RPMI7951 (cell line): ENCODE measurements at places on chromosomes 2 and 18. TPM values are rescaled to one million over a fixed set of nuclear protein-coding genes. Genes with fewer than 3 reads are reported as not detected.

The HS1BP3 gene
- total RNA-seq: 13.9 and 15.9 TPM in 2 replicates

The G6PC2 gene
- not detected in 2 replicates for total RNA-seq

The ZC3H6 gene
- total RNA-seq: 4.3 and 5.6 TPM in 2 replicates

The SNTG2 gene
- total RNA-seq: not detected in 2 replicates

The FSHR gene
- not detected in 2 replicates for total RNA-seq

The TXNDC9 gene
- total RNA-seq: 146 and 151 TPM in 2 replicates

The CNNM3 gene
- 3.6 and 4.8 TPM in 2 replicates for total RNA-seq

The FNDC4 gene
- total RNA-seq: 6.1 and 6.3 TPM in 2 replicates

The SERPINB2 gene
- total RNA-seq: 20.3 and 20.5 TPM in 2 replicates

The SLC19A3 gene
- not detected in 2 replicates for total RNA-seq

The MIB1 gene
- 36.0 and 40.4 TPM in 2 replicates for total RNA-seq

DNA sequence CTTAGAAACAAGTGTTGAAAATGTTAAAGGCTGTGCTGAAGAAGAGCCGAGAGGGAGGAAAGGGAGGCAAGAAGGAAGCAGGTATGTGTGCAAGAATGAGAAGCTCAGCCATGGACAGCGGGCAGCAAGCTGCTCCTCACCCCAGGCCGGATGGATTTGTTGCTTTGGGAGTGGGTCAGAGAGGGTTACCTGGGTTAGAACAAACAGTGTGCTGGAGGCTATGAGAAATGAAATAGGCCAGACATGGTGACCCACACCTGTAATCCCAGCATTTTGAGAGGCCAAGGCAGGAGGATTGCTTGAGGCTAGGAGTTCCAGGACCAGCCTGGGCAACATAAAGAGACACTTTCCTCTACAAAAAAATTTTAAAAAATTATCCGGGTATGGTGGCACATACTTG is 97.5 kb downstream of the TANC1 start:
- no peak for DNase-seq

- DNase-seq: no peak
These were observed 259.8 kb upstream of the APCDD1 start for GRCh38 chr18:10194592-10194991.

- DNase-seq: no peak
These were observed 935.9 kb upstream of the LRATD1 start for GRCh38 chr2:13696601-13697000.

DNA sequence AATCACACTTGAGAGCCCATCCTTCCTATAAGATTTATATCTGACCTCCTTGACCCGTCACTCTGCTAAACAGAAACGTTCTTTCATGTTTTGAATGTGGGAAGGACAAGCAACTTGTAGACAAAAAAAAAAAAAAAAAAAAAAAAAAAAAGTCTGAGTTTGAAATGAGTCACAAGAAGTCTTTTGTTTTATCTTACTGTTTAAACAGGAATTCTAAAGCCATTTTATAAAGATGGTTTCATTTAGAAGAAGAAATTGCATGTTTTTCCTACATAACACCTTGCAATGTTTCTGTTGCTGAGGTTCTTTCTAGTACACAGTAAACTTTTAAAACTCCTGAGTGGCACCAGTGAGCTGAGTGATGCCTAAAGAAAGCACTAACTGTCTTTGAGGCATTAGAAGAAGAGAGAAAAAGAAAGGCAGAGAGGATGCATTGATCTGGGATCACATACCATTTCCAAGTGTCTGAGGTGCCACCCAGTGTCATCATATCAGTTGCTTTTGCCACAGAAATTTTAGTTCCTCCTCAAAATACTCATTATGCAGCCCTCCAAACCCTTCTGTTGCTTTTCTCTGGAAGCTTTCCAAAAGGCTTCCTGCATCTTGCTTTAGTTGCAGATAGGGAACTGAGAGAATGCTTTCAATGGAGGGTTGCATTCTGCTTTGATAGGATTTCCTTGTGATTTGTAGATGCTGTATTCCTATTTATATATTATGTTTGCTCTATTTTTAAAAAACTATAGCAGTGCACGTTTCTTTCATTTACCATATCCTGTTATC is 69.1 kb downstream of the ACVR2A start:
- DNase-seq: peak; percentile 3

- no peak for DNase-seq
These were observed 37.1 kb downstream of the RNF152 start for GRCh38 chr18:61855449-61856378.

DNA sequence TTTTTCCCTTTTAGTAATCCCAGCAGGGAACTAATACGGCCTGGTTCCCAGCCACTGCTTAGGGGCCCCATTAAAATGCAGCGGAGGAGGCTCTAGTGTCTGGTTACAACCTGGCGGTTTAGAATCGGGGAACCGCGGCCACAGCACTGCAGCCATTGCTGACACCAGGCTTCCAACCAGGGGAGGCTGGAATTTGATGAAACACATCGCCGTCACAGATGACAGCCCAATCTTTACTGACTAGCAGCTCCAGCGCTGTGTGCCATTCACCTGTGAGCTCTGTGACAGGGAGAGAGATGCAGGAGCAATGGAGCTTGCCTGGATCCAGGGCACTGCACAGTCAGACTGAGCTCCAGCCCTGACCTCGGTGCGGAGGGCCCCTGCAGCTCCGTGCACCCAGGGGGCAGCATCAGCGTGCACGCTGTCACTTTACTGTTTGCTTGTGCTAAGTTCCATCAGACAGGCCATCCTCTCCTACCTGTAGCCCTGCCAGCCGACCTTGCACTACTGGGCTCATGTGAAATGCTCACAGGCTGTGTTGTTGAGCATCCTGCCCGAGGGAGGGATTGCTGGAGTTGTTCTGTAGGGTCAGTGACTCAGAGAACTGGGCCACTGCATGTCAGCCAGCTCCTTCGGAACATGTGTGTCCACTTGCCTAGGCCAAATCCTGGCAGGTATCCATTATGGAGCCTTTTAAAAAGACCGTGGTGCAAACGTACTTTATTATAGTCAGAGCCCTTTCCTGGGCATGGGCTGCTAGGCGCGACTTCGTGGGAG is 203.5 kb downstream of the SEPTIN10 start:
- peak; percentile 81 for DNase-seq

- DNase-seq: peak; percentile 42
These were observed 140.0 kb upstream of the CYP1B1 start for GRCh38 chr2:38215993-38216392.

DNA sequence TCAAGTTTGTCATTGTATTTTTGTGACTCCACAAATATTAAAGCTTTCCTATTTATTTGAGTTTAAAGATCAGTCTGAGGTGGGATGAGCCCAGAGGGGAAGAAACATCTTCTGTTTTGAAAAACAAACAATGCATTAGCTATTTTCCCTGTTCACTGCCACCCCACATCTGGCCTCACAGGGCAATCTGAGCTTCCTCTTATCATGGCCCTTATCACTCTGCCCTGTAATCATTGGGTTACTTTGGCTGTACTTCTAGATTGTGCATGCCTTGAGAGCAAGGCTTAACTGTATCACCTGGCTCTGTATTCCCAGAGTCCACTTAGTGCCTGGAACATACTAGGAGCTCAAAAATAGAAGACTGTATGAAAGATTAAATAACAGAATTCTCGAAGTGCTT is 241.6 kb upstream of the NT5C1B start:
- no peak for DNase-seq

- DNase-seq: no peak
These were observed 69.7 kb downstream of the PRPF40A start for GRCh38 chr2:152647552-152647951.

- DNase-seq: no peak
These were observed 163.8 kb downstream of the FAM210A start for GRCh38 chr18:13562494-13563029.

DNA sequence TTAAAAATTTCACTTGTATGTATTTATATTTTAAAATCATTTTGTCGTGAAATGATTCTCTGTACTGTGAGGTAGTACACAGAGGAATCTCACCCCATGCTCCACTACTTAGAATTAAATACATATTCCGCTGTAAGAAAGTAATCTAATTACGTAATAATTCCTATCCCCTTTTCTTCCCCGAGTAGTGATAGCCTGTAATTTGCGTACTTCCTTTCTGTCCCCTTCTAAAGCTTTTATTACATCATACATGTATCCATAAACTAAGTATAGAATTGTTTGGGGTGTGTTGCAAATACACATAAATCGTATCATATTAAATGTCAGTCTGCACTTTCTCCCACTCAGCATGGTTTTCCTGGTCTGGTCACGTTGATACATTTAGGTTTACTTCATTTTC is 12.4 kb upstream of the CHCHD5 start:
- DNase-seq: no peak

- DNase-seq: peak; percentile 84
These were observed 5.2 kb upstream of the DNAJB2 start for GRCh38 chr2:219273937-219274336.

- DNase-seq: peak; percentile 19
These were observed 639.8 kb downstream of the TMEM182 start for GRCh38 chr2:103401621-103402020.

DNA sequence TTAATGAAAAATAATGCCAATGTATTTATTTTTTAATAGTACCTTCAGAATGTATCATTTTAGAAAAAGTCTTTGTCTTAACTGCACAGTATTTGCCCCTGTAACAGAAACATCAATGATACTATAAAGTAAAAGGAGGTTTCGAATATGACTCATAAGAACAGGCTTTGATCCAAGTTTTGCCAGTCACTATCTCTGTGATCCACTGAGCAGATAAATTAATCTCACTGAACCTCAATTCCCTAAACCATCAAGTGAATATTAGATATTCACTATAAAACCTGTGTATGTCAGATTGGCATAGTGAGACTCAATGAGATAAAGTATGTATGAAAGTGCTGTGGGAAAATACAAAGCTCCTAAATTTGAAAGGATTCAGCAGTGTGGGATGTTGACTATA is 292.1 kb downstream of the EXOC6B start:
- DNase-seq: peak; percentile 67

DNA sequence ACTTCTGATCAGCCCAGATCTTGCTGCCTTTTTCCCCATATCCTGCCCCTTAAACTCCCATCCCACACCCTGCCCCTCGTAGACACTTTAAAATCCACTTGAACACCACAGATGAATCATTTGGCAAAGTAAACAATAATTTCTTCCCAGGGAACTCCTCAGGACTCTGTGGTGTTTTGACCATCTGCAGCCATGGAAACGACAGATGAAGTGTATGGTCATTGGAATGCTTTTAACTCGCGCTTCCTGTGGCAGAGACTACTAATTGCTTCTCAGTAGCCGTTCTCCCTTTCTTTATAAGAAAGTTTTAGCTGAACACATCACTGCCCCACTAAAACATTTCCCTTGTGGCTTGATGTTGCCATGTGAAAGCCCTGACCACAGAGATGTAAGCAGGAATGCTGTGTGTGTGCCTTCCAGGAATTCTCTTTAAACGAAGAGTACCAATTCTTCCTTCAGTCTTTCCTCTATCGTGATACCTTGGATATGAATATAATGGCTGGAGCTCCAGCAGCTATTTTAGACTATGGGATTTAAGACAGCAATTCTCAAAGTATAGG is 92.7 kb upstream of the PARD3B start:
- peak; percentile 98 for DNase-seq

DNA sequence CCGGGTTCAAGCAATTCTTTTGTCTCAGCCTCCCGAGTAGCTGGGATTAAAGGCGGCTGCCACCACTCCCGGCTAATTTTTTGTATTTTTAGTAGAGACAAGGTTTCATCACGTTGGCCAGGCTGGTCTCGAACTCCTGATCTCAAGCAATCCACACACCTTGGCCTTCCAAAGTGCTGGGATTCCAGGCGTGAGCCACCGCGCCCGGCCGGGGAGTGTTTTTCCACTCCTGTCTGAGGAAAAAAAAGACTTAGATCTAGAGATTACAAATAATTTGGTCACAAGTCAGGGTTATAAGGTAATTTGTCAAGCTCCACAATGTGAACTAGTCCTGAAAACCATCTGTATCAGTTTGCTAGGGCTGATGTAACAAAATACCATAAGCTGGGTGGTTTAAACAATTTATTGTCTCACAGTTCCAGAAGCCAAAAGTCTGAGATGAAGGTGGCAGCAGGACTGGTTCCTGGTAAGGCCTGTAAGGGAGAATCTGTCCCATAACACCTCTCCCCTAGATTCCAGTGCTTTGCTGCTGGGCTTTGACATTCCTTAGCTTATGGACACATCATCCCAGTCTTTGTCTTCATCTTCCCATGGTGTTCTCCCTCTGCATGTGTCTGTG is 40.7 kb upstream of the SP3 start:
- no peak for DNase-seq

- DNase-seq: no peak
These were observed 16.2 kb upstream of the GLI2 start for GRCh38 chr2:120719491-120719890.

DNA sequence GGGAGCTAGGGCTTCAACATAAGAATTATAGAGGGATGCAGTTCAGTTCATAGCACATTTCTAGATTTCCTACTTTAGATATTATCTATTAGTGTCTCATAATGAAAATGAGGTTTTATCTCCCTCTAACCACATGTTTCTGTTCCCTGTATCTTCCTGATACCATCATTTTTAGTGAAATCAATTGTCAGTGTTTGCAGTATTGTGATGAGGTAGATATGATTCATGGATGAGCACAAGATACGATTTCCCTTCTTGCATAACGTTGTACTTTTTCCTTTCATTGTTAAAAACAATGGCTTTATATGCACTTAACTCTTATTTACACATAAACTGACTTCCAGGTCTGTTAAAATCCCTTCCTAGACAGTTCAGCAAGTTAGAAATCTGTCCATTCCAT is 211.4 kb downstream of the ZBTB7C start:
- no peak for DNase-seq

- peak; percentile 99 for DNase-seq
These were observed 111.8 kb downstream of the STPG4 start for GRCh38 chr2:47043142-47043890.
